ENCODE measurements at places on chromosomes 4 and X.

GRCh38 chr4:84958434-84958833 lies 8.1 kb downstream of the WDFY3 start:
- no peak for DNase-seq

DNA sequence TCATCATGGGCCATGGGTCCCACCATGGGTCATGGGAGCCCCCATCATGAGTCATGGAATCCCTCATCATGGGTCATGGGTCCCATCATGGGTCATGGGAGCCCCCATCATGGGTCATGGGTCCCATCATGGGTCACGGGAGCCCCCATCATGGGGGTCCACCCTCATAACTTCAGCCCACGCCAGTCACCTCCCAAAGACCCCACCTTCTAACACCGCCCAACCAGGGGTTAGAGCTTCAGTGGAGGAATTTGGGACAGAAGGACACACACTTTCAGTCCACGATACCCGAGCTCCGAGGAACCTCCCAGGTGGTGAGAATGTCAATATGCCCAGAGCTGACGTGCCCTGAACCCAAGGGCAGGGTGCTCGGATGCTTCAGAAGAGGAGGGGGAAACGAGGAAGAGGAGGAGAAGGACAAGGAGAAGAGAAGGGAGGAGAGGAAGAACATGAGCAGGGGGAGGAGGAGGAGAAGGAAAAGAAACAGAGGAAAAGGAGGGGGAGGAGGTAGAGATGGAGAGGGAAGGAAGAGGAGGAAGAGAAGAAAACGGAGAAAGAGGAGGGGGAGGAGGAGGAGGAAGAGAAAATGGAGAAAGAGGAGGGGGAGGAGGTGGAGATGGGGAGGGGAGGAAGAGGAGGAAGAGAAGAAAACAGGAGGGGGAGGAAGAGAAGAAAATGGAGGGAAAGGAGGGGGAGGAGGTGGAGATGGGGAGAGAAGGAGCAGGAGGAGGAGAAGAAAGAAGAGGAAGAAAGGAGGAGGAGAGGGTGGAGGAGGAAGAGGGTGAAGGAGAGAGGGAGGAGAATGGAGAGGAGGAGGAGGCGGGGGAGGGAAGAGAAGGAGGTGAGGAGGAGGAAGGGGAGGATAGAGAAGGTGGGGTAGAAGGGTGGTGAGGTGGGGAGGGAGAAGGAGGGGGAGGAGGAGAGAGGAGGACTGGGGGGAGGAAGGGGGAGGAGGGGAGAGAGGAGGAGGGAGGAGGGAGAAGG lies 17.7 kb downstream of the IL3RA start:
- DNase-seq: no peak

DNA sequence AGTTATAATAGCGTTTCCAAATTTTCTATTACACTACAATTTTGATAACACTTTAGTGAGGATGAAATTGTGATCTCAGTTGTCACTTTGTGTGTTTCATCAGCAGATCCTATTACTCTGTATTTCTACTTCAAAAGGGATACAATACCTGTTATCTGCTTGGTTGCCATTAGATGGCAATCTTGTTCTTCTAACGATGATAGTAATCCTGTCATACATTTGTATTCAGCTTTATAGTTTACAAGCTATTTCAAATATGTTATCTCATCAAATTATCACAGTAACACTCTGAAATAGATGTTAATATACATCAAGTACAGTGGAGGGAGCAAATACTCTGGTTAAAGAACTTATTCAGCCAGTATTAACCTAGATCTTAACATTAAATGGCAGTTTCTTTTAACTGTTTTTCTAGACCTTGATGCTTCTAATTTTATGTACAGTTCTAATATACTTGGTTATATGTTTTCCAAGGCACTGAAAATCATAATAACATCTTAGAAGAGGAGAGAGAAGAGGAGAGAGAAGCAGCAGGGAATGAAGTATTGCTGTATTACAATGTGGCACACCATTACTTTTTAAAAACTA lies 292.0 kb downstream of the CCSER1 start:
- DNase-seq: no peak

- no peak for DNase-seq
These were observed 354.9 kb downstream of the CAMK2D start for GRCh38 chr4:113406723-113407016.

DNA sequence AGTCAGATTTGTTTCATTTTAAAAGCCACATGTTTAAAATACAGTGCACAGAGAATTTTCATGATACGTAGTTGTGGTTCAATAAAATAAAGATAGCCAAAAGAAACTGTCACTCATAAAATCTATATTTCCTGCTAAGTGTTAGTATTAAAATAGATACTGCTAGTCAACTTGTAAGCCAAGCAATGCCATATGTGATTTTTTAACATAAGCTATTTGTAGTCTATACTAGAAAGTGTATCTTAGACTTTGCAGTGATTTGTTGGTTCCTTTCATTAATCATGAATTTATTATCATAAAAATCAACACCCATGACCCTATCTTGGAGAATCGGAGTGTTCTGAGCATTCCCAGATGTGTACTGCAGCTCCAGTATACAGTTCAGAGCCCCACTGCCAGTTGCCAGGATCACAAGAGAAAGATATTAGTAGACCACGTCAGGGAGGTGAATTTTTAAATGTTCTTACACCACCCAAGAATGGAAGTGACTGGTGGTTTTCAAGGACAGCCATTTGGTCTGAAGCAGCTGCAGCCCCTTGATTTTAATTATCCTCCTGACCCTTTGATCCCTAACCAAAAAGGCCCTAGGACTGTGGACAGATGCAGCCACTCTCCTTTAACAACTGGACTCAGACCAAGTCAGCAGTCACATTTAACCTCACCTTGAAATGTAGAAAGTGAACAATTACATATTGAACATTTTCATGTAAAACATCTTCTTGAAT lies 163.1 kb downstream of the PALLD start:
- DNase-seq: no peak
